ENCODE measurements at places on chromosomes 1 and 21.
A peak's percentile ranks its signal among the peaks of the same experiment; 100 is the strongest.

- no peak overlapping the region for H3K27ac ChIP-seq
- no peak overlapping the region for H3K4me3 ChIP-seq
- H3K36me3 ChIP-seq, result peaks cover 67% of the 10 kb centered on the region
- no peaks in the 10 kb centered on the region for H3K4me1 ChIP-seq
- DNase-seq, result no peak
- H3K27me3 ChIP-seq, result no peaks in the 10 kb centered on the region
These were observed 83.9 kb downstream of the USP24 start for GRCh38 chr1:55131218-55131617.

DNA sequence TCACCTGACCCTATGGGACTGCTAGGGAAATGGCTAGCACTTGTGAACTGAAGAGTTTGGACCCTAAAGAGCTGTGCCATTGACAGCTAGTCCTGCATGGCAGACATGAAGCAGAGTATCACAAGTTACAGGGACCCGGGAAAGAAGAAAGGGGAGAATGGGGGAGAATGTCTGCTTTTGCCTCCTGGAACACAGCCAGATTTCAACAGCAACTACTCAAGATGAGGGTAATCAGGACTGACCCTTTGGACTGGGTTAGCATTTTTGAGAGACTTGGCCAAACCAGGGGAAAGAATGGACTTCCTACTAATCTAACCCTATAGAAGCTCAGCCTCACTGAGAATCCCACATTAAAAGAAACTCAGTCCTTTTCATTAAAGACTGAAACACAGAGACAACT lies 8.7 kb upstream of the UTP25 start:
- no peak overlapping the region for H3K4me3 ChIP-seq
- peak overlapping the region; percentile 2 for H3K27ac ChIP-seq
- H3K27me3 ChIP-seq, result no peaks in the 10 kb centered on the region

DNA sequence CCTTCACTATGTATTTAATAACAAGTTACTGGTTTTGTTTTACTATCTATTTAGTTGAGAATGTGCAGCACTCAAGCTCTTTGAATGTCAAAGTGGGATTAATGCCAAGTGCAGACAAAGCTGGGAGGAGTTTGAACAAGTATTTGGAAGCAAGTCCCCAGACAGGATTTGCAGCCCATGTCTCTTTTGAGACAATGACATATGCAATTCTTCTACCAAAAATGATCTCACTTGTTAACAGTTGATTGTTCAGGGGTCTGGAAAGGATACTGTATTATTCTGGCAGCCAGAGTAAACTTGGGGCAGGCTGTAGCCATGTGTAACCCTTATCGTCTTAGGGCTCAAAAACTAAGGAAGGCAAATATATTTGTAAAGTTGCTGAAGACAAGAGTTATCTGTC lies 15.8 kb downstream of the COLGALT2 start:
- H3K4me3 ChIP-seq, result no peak overlapping the region
- no peak overlapping the region for H3K27ac ChIP-seq
- no peaks in the 10 kb centered on the region for H3K36me3 ChIP-seq

GRCh38 chr1:244235157-244235556 lies 184.1 kb downstream of the ZBTB18 start:
- H3K27ac ChIP-seq, result no peak overlapping the region
- no peak for DNase-seq
- H3K36me3 ChIP-seq, result no peaks in the 10 kb centered on the region
- peaks cover 5% of the 10 kb centered on the region for H3K27me3 ChIP-seq
- no peaks in the 10 kb centered on the region for H3K4me1 ChIP-seq

DNA sequence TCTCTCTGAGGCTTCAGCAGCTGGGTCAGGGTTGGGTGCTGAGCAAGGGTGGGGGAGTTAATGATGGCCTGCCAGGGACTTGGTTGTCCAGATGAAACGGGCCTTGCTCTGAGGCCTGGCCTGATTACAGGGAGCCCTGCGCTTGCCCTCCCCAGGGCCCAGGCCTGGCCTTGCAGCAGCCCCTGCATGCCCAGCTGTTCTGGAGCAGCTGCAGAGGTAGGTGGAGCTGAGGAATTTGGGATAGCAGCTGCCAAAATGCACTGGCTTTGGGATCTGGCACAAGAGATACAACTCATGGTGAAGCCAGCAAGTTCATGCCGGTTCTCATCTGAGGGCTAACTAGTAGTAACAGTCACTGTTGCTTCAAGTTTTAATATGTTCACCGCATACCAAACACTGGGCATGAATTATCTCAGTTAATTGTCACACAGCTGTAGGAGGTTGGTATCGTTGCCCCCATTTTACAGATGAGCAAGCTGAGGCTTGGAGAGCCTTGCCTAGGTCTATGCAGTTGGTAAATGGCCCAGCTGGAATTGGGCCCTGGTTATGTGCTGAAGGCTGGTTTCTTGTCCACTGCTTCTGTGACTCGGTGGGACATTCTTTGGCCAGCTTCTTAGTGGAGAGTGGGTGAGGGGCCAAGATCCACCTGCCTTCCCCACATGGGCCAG lies 7.3 kb upstream of the SERINC2 start:
- H3K4me3 ChIP-seq, result no peak overlapping the region
- H3K27me3 ChIP-seq, result no peaks in the 10 kb centered on the region
- H3K27ac ChIP-seq, result no peak overlapping the region
- H3K36me3 ChIP-seq, result no peaks in the 10 kb centered on the region
- DNase-seq, result no peak
- no peaks in the 10 kb centered on the region for H3K4me1 ChIP-seq

DNA sequence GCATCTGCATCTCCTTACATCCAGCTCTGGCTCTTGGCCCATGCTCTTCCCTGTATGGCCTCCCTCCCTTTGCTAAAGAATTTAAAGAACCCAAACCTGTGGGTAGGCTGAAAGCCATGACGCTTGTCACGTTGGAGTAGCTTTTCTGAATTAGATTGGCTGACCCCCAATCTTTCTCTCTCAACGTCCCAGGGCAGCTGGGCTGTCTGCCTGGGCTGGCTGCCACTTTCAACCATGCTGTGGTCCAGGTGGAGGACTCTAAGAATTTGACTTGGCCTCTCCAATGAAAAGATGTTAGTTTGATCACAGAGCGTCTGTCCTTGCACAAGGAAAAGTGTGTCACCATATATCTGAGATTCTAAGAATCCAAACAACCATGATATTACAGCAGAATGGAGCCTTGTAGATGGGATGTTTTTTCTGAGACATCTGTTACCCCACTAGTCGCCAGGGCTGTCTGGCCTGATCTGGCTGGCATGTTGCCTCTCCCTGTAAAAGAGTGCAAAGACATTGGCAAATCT lies 6.5 kb upstream of the IGSF3 start:
- H3K4me3 ChIP-seq, result no peak overlapping the region
- no peaks in the 10 kb centered on the region for H3K36me3 ChIP-seq
- H3K27ac ChIP-seq, result no peak overlapping the region
- no peaks in the 10 kb centered on the region for H3K4me1 ChIP-seq

- H3K36me3 ChIP-seq, result peaks cover 51% of the 10 kb centered on the region
- no peak overlapping the region for H3K4me3 ChIP-seq
- H3K27ac ChIP-seq, result peak overlapping the region; percentile 94
- H3K27me3 ChIP-seq, result no peaks in the 10 kb centered on the region
- peak; percentile 77 for DNase-seq
- H3K4me1 ChIP-seq, result peaks cover 78% of the 10 kb centered on the region
These were observed 16.9 kb downstream of the SLC2A1 start for GRCh38 chr1:42941640-42942330.

DNA sequence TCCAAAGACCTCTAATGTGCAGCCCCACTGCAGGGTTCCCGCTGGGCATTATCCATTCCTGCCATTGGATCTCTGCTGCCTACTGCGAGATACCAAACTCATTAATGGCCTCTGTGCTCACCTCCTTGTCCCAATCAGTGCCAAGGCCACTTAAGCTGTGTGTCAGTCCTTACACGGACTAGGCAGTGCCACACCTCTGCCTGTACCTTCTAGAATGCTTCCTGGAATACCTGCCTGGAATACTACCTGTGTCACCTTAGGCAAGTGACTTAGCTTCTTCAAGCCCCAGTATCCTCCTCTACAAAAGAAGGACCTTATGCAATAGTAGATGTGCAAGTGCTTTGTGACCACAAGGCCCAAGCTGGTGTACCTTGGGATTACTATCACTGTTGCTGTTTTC lies 100.1 kb downstream of the FOXD2 start:
- peaks cover 27% of the 10 kb centered on the region for H3K4me1 ChIP-seq
- H3K27me3 ChIP-seq, result no peaks in the 10 kb centered on the region
- DNase-seq, result no peak
- no peak overlapping the region for H3K4me3 ChIP-seq

DNA sequence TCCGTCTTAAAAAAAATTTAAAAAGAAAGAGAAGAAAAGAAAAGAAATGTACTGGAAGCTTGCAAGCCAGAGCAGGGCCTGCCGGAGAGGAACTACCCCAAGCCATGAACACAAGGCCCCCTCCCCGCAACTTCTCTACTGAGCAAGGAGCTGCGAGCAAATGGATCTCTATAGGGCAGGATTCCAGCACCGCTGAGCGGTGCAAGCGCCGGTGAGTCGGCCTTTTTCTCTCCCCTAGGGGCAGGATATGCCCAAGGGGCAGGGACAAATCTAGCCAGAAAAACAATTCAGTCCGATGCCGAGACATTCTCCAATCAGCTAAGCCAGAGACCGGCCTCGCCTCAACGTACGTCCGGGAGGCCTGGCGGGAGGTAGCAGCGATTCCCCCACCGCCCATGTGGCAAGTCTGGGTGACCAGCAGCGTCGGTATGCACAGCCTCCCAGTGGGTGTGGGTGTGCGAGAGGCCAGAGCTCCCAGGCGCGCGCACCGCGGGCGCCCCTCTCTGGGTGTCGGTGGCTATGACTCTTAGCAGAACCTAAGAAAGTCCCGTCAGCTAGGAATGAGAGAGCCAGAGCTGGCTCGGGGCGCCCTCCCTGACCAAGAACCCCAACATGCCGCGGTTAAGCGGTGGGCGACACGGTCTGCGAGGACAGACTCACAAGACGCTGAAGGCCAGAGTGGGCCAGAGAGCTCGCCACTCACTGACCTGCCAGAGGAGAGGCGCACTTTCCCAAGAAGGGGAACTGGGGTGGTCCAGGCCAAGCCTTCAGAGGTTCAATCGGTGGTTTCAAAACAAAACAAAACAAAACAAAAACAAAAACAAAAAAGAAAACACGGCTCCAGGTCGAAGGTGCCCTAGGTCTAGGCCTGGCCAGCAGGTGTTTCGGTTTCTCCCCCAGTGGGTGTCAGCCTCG lies 1.9 kb downstream of the CSMD2 start:
- H3K4me3 ChIP-seq, result no peak overlapping the region
- no peaks in the 10 kb centered on the region for H3K36me3 ChIP-seq
- no peak overlapping the region for H3K27ac ChIP-seq
- H3K4me1 ChIP-seq, result no peaks in the 10 kb centered on the region
- peak; percentile 30 for DNase-seq

DNA sequence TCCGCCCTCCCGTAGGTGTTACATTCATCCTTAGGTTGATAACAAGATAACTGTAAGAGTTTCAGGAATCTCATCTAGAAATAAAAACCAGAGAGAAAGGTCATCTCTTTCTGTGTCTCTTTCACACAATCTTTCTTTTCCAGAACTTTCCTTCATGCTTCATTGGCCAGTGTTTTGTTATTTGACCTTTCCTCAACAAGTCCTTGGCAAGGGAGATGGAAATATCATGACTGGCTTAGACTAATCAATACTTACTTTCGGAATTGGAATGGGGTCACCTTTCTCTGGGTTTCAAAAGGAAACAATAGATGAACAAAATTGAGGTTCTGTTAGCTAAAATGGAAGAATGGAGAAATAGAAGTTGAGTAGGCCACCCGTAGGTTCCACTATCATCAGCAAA lies 72.9 kb upstream of the PPP2R5A start:
- no peaks in the 10 kb centered on the region for H3K36me3 ChIP-seq
- no peak overlapping the region for H3K4me3 ChIP-seq

DNA sequence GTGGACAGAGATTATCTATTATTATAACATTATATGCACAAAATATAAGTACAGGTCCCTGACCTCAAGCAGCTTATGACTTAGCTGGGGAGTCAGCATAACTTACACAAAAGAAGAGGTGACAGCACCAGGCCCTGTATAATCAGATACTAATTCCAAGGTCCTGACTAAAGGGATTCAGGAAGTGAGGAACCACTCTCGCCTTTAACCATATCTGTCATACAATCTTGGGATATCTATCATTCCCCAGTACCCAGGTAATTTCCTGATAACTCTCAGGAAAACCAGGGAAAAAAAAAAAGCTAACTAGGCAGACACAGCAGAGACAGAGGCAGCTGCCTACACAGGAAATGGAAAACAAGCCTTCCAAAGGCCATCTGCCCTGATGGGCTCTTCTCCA lies 78.5 kb upstream of the CAMK1G start:
- H3K36me3 ChIP-seq, result no peaks in the 10 kb centered on the region
- no peaks in the 10 kb centered on the region for H3K27me3 ChIP-seq
- DNase-seq, result no peak
- no peaks in the 10 kb centered on the region for H3K4me1 ChIP-seq
- no peak overlapping the region for H3K27ac ChIP-seq

DNA sequence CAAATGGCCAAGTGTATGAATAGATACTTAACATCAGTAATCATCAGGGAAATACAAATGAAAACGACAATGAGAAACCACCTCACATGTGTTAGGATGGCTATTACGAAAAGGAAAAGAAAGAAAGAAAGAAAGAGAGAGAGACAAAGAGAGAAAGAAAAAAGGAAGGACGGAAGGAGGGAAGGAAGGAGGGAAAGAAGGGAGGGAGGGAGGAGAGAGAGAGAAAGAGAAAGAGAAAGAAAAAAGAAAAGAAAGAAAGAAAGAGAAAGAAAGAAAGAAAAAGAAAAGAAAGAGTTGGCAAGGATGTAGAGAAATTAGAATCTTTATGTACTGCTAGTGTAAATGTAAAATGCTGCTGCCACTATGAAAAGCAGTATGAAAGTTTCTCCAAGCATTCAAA lies 90.7 kb upstream of the DPT start:
- no peaks in the 10 kb centered on the region for H3K36me3 ChIP-seq
- H3K4me3 ChIP-seq, result no peak overlapping the region
- H3K27me3 ChIP-seq, result no peaks in the 10 kb centered on the region
- DNase-seq, result no peak
- no peaks in the 10 kb centered on the region for H3K4me1 ChIP-seq

DNA sequence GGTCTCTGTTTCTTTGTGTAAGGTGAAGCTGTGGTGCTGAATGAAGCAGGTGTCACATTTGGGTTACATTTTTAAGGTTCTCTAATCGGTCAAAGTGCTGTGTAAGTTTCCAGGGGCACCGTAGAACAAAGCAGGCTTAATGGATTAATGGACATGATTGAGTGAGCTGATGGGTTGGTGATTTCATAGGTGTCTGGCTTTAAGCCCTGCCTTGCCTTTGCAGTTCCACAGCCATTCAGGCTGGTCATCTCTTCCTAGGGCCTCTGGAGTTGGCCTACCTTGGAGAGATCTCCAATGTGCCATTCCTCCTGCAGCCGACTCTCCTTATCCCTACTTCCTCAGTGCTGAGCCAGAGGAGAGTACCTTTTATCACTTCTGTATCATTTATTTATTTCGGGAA lies 15.2 kb downstream of the GALNT2 start:
- no peak overlapping the region for H3K27ac ChIP-seq
- DNase-seq, result no peak
- H3K36me3 ChIP-seq, result no peaks in the 10 kb centered on the region
- no peaks in the 10 kb centered on the region for H3K4me1 ChIP-seq
- no peaks in the 10 kb centered on the region for H3K27me3 ChIP-seq
- no peak overlapping the region for H3K4me3 ChIP-seq

All from large intestine (tissue), 12 donors.